Upper lobe of left lung (tissue), 6 donors: ENCODE measurements at places on chromosomes 2 and 18. TPM values are rescaled to one million over a fixed set of nuclear protein-coding genes. Genes with fewer than 3 reads are reported as not detected.

The CCT7 gene
- total RNA-seq = 124 TPM

DNA sequence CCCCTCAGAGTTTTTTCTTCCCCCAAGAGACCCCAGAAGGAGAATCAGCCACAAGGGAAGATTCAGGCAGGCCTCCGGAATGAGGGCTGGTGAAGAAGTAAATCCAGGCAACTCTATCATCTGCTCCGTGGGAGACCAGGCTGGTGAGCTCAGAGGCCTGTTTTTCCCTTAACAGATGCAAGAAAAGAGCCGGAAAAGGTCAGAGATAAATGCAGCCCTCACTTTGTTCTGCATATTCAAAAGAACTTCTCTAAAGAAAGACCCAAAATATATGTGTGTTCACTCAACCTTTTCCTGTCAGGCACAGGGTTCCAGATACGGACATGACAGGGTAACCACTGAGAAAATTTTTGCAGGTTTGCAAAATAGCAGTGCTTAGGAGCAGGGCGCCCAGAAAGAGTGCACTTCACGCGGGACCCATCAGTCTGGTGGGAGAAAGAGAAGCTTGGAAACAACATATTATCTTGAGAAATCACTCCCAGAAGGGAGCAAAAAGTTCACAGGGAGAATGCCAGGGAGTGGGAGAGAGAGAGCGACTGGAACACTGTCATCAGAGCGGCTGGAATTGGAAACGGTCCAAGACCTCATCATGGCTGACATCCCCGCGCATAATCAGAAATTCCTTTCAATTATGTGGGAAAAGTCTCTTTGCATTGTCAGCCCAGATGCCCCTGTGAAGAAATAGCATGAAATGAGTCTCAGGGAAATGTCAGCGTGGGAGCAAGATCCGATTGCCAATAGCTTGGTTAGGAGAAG is 244.8 kb upstream of the SLC14A2 start:
- DNase-seq = no peak

DNA sequence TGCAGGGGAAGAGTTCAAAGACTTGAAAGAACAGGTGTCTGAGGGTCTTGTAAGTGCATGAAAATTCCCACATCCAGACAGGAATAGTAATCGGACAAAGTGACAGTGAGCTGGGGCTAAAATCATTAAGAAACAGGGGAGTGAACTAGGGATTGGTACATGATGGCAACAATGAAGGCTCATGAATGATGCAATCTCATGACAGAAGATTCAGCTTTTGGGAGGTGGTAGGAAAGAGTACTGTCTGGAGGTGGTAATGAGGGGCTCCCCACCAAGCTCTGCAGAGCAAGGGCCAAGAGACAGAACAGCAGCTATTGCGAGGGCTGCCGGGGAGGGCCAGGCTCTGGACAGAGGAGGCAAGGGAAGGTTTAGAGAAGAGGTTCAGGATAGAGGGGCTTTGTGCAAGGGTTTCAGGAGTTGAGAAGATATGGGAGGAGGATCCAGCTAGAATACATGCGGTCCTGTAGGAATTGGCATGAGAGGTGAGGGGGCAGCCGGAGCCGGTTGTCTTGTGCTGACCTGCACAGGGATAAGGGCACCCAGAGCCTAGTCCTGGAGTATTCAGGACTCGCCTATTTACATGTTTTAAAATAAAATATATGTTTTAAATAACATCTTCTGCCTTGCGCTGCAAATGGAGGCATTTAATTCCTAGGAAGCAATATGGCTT is 31.4 kb downstream of the MAP3K20 start:
- DNase-seq = no peak

The ARHGAP25 gene
- 32.0 TPM for total RNA-seq

DNA sequence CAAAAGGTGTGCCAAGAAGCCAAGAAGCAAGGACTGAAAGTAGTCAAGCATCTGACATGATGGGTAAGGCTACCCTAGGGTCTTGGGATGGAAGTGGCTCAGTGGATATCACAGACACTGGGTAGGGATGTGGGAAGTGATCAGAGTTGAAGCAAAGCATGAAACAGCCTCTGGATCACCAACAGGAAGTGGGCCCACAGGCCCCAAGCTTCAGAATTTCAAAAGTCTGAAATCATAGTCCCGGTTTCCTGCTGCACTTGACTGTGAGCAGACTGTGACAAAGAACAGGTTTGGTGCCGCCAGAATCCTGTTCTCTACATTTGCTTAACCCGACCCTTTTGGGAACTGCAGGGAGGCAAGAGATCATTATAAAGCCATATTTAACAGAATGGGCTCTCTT is 57.4 kb downstream of the SP100 start:
- no peak for DNase-seq

- DNase-seq = no peak
These were observed 118.4 kb downstream of the ALK start for GRCh38 chr2:29802986-29803385.

The QPCT gene
- total RNA-seq = 12.5 TPM

The AGPS gene
- 38.8 TPM for total RNA-seq

DNA sequence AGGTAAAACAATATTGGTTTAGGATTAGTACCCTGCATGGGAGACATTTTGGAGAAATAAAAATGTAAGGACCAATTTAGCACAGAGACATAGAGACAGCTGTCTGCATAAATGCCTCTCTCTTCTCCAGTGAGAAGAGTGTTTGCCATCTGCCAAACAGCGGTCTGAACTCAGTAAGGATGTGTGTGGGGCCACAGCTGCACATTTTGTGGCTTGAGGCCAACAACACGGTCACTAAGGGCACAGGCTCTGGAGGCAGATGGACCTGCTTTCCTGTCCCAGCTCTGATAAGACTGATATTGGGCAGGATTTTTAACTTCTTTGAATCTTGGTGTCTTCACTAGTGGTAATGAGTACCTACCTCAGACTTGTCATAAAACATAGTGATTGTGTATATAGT is 10.2 kb downstream of the ZBTB14 start:
- no peak for DNase-seq

DNA sequence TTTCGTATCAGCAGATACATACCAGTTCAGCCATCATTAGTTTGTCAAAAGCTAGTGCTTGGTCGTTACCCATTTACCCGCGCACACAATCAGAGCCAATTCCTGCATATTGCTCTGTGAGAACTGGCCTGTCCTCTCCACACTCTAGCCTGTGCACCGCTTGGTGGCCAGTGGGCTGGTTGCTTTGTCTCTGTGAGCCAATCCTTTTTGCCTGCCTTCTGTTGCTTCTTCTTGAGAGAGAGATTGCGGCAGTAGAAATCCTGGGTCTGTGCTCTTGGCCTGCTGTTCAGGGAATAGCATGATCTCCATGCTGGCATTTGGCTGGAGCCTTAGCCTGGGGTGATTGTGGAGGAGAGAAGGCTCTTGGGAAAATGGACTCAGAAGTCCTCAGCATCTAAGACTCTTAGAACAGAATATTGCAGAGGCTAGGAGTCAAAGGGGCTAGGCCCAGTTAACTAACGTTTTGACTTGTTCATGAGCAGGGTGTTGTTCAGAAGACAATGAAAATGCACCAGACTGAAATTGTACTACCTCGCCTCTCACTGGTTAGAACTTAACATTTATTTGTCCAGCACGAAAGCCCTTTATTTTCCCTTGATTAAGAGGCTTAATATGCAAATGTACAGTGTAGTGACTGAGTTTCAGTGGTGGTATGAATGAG is 37.1 kb downstream of the MAP4K4 start:
- DNase-seq = no peak

- DNase-seq = no peak
These were observed 57.0 kb downstream of the STEAP3 start for GRCh38 chr2:119280680-119281079.

- no peak for DNase-seq
These were observed 159.9 kb downstream of the ACTR3 start for GRCh38 chr2:114049826-114050225.

GRCh38 chr2:111706481-111707001 is 177.5 kb downstream of the ANAPC1 start:
- DNase-seq = no peak

- DNase-seq = no peak
These were observed 190.3 kb downstream of the C1D start for GRCh38 chr2:67872481-67872880.

The DTNA gene
- 25.1 TPM for total RNA-seq

The GKN1 gene
- not detected for total RNA-seq

The IL36A gene
- not detected for total RNA-seq

- DNase-seq = no peak
These were observed 272.0 kb upstream of the RAB12 start for GRCh38 chr18:8337211-8337610.

DNA sequence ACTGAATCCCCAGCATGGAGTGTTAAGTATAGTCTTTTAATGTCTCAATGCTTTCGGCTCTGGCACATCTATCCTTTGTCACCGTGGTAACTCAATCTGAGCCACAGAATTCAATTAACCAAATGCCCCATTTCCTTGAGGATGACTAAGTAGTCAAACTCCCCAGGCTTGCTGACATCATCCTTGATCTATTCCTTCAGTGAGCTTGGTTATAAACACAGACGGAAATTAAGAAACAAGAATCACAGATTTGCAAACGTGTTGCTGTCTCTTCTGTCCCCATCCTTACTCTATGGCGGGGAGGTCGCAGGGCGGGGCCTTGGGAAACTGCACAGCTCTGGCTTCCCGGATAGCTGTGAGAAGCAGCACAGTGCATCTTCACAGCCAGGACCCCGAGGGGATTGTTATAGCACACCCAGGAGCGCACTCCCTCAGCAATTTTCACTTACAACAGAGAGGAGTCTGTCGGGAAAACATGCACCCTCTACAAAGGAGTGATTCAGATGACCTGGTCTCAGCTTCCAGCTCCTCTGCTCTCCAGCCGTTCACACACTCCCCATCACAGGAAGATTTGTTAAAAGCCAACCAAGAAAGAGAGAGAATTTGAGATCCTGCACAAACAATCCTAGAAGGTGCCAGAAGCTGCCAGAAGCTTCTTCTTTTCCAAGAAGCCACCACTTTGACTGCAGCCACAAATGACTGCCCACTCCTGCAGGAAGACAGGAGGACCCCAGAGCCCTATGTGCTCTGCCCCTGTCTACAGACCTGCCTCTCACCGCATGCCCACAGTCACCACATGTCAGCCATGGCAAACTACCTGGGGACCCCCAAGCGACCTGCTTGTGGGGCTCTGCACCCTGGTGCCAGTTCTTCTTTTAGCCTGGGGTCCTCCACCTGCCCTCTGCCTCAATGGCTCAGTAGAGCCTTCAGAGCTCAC is 44.9 kb upstream of the YWHAQ start:
- no peak for DNase-seq

- no peak for DNase-seq
These were observed 27.0 kb upstream of the INO80D start for GRCh38 chr2:206112846-206113547.

DNA sequence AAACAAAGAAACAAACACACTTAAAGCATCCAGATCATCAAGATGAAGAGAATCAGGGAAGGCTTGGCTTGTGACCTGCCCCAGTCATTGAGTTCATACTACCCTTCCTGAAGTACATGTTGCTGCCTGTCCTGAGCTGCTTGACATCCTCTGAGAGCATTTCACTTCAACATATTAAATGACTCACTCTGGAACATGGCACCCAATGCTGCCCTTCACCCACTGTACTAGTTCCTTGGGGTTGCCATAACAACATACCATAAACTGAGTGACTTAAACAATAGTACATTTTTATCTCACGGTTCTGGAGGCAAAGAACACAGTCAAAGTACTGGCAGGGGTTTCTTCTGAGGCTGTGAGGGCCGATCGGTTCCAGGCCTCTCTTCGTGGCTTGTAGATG is 371.3 kb downstream of the RNF144A start:
- no peak for DNase-seq

GRCh38 chr2:68569604-68570003 is 73.8 kb upstream of the PROKR1 start:
- no peak for DNase-seq

GRCh38 chr2:22907330-22907729 is 477.6 kb upstream of the KLHL29 start:
- no peak for DNase-seq

The SH3BP4 gene
- total RNA-seq = 34.0 TPM

DNA sequence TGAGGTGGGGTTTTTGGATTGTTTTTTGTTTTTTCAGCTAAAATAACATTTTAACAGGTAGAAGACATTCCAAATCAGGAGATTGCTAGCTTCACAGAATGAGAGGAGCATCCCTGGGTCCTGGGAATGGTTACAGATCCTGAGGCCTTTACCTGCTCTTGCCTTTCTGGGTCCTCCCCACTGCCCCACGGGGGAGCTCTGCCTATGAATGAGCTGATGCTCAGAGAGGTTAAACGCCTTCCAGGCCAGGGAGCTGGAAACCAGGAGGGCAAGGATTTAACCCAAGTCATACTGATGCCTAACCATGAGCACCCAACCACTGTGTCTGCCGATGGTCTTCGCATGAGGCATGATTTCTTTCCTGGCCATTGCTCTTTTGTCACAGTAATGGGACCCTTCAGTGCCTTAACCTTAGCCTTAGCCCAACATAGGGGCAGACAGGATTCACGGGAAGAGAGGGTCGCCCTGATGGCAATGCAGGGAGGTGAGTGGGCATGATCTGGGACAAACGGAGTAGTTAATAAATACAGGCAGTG is 16.1 kb downstream of the MOCOS start:
- no peak for DNase-seq

GRCh38 chr2:152620208-152620607 is 97.1 kb downstream of the PRPF40A start:
- DNase-seq = no peak

- no peak for DNase-seq
These were observed 49.0 kb downstream of the SETBP1 start for GRCh38 chr18:44729631-44730101.

DNA sequence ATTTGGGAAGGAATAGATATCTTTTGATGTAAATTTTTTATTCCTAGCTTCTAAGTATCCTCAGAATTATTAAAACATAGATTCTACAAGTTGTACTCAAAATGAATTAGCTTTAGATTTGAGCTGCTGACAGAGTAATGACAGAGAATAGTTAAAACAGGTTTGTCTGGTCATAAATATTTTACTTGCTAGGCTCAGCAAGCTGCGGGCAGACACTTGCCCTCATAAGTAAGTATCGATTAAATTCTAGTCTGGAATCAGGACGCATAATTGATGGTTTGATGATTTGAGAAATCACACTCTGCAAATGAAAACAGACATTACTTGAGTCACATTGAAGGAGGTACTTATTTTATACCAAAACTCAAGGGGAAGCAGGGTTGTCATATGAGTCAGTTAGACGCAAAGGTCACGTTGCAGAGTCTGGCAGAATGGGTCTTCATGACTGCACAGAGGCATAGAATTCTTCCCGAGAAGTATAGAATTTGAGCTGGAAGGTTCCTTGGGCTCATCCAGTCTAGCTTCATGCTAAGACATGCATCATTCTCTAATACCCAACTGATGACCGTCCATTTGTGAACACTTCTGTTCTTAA is 27.5 kb downstream of the ARL4C start:
- no peak for DNase-seq

The FAM237A gene
- not detected for total RNA-seq

GRCh38 chr2:109712746-109713145 is 81.4 kb upstream of the RGPD5 start:
- DNase-seq = no peak

GRCh38 chr2:201472411-201472810 is 20.9 kb downstream of the STRADB start:
- DNase-seq = no peak
